ENCODE measurements at places on chromosomes 3 and 15. TPM values are rescaled to one million over a fixed set of nuclear protein-coding genes. Genes with fewer than 3 reads are reported as not detected.

The MGLL gene
- total RNA-seq = 40.6 TPM

The SLCO2A1 gene
- total RNA-seq = 0.72 TPM

The LRRC2 gene
- total RNA-seq = under 0.01 TPM

The SLC15A2 gene
- 0.75 TPM for total RNA-seq

Data from endothelial cell of coronary artery (primary cell).